Fibroblast of lung (primary cell): ENCODE measurements at places on chromosomes 1 and 21.

GRCh38 chr1:234532503-234532922 is 53.5 kb upstream of the TARBP1 start:
- DNase-seq: peak; percentile 73

DNA sequence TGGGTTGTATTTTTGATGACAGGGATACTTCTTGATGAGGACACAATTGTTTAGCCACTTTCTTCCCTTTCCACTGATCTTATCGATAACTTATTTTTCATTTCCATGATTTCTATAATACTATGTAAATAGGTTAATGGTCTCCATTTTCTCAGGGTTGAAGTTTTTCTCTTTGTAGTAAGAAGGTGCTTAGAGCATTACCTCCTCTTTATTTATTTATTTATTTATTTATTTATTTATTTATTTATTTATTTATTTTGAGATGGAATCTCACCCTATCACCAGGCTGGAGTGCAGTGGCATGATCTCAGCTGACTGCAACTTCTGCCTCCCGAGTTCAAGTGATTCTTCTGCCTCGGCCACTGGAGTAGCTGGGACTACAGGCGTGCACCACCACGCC is 70.4 kb downstream of the UBE4B start:
- DNase-seq: no peak

DNA sequence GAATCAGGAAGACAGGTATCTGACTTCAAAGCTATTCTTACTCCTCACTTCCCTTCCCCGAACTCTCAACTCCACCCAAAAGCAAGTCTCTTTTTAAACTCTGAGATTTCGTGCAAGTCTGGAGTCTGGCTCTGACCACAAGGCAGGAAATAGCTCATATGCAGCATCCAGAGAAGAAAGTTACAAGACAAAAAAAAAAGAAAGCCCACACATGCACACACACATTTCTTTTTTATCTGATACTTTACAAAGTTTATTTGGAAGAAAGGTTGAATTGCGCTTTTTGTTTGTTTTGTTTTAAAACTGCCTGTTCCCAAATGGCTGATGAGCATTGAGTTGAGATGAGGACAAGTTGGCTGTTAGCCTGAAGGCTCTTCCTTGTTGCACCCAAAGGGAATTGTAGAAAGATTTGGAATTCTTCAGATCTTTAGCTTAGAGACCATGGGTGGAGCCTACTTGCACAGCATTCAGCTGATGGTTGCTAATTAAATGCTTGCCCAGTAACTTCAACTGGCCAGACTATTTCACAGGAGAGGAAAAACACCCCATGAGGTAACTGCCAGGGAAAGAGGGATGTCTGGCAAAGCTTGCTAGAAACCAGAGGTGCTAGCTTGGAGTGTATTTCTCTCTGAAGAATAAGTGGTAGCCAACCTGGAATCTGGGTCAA is 490.3 kb downstream of the TTLL7 start:
- peak; percentile 44 for DNase-seq

DNA sequence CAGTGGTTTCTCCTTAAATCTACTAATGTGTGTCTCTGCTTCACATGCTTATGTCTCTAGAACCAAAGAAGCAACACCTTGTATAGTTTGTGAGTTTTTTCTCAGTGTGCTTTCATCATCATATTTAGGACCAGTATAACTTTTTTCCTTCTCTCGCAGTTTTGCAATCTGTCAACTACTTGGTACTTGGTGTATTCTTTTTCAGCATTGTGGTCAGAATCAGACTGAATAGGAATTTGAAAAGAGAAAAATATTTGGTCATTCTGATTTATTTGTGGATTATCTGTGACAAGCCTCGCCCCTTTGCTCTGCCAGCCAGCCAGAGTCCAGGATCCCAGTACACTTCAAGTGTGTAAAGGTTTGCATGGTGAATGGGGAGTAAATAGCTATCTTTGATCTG is 122.3 kb downstream of the C1orf21 start:
- no peak for DNase-seq

DNA sequence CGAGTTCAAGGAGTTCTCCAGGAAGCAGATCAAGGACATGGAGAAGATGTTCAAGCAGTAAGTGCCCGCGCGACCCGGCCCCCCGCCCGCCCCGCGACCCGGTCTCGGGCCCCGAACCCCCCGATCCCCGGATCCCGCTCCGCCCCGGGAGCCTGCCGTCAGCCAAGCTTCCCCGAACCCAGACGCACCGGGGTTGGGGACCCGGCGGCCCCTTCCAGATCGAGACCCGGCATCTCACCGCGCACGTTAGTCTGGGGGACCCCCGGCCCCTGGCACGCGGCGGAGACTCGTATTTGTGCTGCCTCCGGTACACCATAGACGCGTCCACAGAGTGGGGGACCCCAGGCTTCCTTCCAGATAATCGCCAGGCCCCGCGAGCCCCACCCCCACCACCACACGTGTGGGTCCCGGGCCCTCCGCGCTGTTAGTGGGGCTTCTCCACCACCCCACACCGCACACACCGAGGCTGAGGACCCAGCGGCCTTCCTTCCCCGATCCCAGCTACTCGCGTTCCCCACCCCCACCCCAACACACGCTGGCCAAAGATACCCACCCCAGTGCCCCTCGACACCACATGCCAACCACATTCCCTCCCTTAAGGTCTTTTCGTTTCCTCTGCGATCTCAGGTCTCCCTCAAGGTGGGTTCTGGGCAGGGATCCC is 665 bp downstream of the EFHD2 start:
- no peak for DNase-seq

GRCh38 chr1:229792012-229792975 is 166.2 kb downstream of the URB2 start:
- no peak for DNase-seq

DNA sequence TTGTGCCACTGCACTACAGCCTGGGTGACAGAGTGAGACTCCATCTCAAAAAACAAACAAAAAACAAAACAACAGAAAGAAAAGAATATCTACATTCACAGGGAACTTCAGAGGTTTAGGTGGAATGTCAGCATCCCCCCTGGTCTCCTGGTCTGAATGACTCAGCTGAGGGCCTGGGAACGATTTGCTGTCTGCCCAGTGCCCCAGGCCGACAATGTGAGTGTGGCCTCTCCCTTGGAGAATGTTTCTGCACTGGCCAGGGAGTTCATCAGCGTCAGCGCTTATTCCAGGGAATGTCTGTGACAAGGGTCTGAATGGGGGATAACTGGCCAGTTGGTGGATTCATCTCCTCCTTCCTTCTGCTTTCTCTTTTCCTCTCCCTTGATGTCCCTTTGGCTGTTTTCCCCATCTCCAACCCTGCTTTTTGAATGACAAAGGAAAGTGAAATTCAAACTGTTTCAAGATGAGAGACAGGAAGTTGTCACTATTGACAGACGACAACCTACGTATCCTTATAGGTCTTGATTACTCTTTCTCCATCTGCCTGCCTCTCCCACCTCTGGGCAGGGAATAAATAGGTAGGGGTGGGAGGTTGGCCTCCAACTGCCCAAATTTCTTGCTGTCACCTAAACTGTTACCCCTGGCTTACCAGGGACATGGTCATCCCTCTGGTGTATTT is 213.1 kb downstream of the HHAT start:
- no peak for DNase-seq

GRCh38 chr21:31383770-31384169 is 39.7 kb upstream of the TIAM1 start:
- DNase-seq: no peak

- DNase-seq: peak; percentile 65
Observed at GRCh38 chr1:235675152-235675890, 25.7 kb upstream of the GNG4 start.

GRCh38 chr1:98323906-98324358 is 337.6 kb upstream of the SNX7 start:
- DNase-seq: peak; percentile 99

GRCh38 chr1:230283678-230284077 is 142.5 kb downstream of the PGBD5 start:
- no peak for DNase-seq

- DNase-seq: no peak
Observed at GRCh38 chr1:58251430-58252073, 295.0 kb downstream of the OMA1 start.

- no peak for DNase-seq
Observed at GRCh38 chr1:206554701-206555472, 47.6 kb downstream of the RASSF5 start.

DNA sequence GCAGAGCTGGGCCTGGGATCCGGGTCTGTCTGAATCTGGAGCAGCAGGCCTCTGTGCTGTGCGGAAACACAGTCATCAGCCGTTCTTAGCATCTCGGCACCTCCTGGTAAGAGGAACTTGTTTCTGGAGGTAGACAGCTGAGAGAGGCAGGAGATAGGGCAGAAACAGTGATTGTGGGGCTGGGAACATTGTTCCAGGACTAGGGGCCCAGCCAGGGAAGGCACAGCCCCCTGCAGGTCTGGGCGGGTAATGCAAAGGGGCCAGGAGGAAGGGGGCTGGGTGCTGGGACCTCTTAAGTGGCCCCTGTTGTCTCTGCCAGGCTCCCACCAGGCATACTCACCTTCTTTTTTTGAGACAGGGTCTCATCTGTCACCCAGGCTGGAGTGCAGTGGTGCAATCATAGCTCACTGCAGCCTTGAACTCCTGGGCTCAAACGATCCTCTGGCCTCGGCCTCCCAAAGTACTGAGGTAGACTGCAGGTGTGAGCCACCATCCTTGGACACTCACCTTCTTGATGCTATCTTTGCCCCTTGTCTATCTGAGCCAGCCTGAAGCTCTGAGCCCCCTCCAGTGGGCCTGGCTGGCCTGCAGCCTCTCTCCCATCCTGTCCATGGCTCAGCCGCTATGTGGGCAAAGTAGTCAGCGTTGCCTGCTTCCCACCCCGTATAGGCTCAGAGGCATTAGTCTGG is 134.3 kb upstream of the ZBTB40 start:
- DNase-seq: no peak

GRCh38 chr1:53644496-53644895 is 94.5 kb downstream of the GLIS1 start:
- no peak for DNase-seq

GRCh38 chr1:39509360-39510009 is 18.0 kb downstream of the BMP8A start:
- peak; percentile 62 for DNase-seq

DNA sequence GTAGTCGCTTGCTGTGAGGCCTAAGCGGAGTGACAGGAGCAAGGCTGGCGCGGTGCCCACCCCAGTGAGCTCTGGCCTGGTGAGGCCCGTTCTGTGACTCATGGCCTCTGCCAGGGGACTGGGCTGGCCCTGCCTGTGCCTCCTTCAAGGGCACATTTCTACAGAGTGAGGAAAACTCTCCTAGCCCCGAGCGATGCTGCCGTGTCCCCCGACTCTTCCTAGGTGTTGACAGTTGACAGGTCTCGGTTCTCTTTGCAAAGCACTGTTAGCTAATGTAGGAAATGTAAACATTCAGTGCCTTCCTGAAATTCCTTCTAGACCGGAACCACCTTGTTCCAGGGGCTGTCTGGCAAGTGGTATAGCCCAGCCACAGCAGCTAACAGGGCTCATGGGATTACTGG is 43.9 kb downstream of the ABCG1 start:
- no peak for DNase-seq

- no peak for DNase-seq
Observed at GRCh38 chr1:29525941-29526340, 289.6 kb downstream of the PTPRU start.
